ENCODE measurements at places on chromosomes 12 and 14.
A peak's percentile ranks its signal among the peaks of the same experiment; 100 is the strongest.

GRCh38 chr14:100850841-100851585, 25.1 kb downstream of the MEG3 start:
- peak; percentile 28 for DNase-seq

- DNase-seq: peak; percentile 11
These were observed 72.5 kb downstream of the TRAF3 start for GRCh38 chr14:102849526-102850379.

GRCh38 chr12:60704171-60704914, 1108.5 kb downstream of the SLC16A7 start:
- no peak for DNase-seq

DNA sequence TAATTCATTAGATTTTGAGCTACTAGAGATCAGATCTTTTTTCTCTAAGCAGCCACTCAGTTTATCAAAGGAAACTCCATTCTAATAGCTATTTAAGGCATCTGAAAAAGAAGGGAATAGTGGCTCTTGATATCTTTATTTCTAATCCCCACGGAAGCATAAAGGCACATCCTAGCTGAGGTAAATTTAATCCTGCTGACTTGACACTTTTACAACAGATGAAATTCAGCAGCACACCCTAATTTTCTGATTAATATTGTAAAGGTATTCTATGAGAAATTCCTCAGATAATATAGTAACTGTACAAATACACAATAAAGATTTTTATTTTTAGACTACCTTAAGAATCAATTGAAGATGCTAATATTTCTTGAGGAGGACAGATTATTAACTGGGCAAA, 916.4 kb downstream of the TMTC2 start:
- no peak for DNase-seq

DNA sequence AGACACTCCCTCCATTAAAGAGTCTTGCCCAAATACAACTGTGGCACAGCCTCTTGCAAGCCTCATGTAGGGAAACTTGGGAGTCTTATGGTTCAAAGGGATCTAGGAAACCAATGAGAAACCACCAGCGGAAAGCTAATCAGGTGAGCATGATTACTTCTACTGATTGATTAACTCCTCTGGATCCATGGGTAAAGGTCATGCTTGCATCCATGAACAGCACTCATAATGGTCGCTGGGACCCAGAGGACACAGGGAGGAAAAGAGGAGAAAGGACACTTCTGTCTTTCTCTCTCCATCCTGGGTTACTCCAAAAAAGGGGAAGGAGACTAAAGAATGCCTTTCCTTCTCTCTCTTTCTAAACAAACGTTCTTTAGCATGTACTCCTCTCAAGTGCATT, 1397.2 kb downstream of the LRFN5 start:
- DNase-seq: no peak

DNA sequence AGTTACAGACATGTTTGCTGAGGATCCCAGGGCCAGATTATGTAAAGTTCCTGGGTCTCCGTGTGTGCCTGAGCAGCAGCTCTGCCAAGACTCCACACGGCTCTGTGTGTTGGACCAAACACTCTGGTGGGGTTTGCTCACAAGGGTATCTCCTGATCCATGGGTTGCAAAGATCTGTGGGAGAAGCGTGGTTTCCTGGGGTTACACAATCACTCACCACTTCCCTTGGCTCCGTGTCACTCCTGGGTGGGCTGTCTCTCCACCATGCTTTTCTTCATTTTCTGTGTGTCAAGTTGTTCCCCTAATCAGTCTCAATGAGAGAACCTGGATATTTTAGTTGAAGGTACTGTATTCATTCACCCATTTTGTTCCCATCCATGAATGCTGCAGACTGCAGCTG, 1088.8 kb downstream of the FSCB start:
- DNase-seq: no peak

- peak; percentile 76 for DNase-seq
These were observed 67.4 kb downstream of the ACTN1 start for GRCh38 chr14:68911594-68912227.

DNA sequence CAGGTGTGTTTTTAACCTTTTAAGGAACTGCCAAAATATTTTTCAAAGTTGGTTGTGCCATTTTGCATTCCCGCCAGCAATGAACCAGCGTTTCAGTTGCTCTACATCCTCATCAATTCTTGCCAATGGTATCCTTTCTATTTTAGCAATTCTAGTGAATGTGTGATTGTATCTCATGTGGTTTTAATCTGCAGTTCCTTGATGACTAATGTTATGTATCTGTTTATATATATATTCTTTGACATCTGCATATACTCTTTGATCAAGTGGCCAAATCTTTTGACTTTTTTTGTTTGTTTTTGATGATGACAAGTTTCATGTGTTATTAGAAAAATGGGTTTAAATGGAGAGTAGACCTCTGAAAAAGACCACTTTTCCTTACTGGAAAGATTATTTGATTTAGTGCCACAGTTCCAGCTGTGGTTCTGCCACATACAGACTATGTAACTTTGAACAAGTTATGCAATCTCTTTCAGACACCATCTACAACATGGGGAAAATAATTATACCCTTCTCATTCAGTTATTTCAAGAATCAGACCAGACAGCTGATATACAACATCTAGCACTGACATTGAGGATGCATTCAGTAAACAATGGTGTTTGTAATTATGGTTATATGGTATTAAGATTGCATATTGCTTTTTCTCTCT, 146.3 kb upstream of the CNOT2 start:
- no peak for DNase-seq

DNA sequence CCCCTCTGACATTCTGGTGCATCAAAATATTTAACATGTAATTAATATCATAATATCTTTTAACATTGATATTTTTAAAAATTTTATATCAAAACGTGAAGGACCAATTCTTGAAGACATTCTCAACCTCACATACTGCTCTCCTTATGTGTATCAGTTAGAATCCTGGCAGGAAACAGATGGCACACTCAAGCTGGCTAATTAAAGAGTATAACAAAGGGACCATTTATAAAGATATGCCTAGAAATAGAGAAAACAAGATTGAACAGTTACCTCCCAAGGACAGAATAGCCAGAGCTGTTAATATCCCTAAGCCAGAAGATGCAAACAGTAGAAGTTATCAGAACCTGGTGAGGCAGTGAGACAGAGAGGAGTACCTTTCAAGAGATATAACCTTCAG, 368.7 kb downstream of the NELL2 start:
- DNase-seq: no peak

DNA sequence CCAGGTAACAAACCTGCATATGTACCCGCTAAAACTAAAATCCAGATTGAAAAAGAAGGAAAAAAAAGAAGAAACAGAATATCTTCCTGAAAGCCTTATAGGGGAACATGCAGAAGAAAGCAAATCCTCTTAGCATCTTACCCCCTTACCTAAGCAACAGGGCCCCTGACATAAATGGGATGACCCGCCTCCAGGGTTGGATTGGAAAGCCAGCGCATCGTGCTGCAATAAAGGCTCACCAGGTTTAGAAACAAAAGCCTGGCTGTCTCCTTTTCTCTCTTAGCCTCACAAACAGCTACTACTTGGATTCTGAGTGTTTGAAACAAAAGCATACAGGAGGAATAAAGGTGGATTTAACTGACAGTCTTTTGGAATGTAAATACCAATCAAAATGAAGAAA, 13.8 kb upstream of the ADCK1 start:
- no peak for DNase-seq

DNA sequence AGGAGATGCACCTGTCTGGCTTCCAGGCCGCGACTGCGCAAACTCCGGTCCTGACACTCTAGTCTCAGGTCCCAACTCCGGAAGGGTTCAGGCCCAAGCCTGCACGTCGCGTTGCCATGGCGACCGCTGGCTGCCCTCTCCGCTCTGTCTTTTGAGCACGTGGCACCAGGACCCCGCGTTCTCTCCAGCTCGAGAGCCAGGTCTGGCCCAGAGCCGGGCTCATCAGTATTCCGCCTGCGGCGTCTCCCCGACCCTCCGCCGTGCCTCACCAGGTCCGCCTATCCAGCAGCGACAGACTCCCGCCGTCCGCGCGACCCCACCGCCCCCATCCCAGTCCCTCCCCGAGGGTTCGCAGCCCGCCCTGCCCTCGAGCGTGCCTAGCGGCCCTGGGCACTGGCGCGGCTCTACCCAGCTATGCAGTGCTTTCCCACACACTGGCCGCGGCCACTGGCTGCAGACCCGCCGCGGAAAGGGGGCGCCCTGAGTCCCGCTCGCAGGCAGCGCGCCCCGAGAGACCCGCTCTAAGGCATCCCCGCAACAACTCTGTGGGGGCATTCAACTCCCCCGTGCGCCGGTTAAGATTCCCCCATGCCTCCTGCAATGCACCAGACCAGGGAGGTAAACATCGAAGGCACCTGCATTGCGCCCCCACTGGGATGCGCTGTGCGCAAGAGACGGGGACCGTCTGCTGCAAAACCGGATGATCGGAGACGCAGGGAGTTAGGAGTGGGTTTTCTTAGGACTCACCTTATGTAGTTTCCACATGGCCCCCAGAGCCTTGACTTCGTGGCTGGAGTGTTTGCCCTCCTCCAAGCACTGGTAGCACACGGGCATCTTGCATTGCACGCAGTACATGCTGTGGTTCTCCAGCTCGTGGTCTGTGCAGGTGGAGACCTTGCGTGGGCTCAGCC, 1.3 kb downstream of the TRIM9 start:
- peak; percentile 88 for DNase-seq

GRCh38 chr12:64912516-64913255, 88.2 kb downstream of the TBC1D30 start:
- no peak for DNase-seq

DNA sequence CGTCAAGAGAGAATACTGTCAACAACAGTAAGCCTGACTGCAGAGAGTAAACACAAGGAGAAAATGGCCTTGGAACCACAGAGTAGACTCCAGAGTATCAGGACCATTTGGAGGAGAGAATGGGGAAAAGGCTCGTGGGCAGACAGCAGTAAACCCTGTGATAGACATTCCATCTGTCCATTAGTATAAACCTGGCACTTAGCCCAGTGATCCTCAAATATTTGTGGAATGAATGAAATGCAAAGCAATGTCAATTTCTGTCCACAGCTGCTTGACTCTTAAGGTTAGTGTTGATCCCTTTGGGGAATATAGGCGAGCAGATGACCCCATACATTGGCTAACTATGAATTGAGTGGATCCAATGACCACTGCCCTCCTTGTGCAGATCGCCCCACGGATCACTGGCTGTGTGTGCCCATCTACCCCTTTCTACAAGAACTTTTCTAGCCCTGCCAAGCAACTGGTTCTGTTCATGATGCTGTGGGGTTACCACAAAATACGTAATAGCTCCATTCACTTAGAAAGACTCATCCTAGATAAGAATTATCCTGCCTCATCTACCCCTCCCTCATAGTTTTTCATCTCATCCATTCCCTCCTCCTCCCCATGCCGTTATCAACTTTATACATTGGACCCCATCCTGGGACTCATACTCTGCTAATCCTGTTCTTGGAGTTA, 846.8 kb downstream of the NRXN3 start:
- DNase-seq: no peak

DNA sequence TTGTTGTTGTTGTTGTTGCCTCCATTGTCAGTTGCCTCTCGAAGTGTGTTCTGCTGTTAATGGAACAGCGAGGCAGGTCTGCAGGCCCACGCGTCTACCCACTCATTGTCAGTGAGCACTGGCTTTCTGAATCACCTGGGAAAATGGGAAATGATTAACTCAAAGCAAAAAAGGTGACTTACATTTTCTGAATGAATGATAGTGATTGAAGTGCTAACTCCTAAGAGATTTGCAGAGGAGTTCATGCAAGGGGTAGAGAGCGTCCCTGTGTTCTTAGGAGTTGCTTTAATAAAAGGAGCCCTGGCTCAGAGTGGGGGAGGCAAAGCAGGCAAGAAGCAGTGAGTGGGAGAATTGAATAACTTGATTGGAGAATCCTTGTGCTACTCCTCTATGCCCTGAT, 177.6 kb downstream of the CAND1 start:
- DNase-seq: no peak

GRCh38 chr12:58648176-58648575, 272.1 kb downstream of the LRIG3 start:
- DNase-seq: no peak

- no peak for DNase-seq
These were observed 22.5 kb downstream of the PIK3C2G start for GRCh38 chr12:18283831-18284230.

DNA sequence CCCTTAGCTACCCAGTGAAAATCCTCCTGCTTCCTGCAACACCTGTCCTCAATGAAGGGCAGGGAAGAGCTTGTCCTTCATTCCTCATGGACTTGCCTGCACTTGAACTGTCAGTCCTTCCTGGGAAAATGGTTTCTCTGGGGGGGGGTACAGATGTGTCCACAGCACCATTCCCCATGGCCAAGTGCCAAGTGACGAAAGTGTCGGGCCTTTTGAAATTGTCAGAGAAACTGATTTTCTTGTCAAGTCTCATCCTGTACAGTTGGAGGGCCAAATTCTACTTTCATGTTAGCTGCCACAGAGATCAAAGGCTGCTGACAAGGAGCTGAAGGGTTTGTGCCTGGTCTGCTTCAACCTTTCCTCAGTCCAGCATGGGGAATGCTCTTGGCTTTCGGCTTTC, 179.5 kb upstream of the PARP11 start:
- DNase-seq: no peak

- no peak for DNase-seq
These were observed 58.4 kb downstream of the ATP2B1 start for GRCh38 chr12:89650239-89650638.

DNA sequence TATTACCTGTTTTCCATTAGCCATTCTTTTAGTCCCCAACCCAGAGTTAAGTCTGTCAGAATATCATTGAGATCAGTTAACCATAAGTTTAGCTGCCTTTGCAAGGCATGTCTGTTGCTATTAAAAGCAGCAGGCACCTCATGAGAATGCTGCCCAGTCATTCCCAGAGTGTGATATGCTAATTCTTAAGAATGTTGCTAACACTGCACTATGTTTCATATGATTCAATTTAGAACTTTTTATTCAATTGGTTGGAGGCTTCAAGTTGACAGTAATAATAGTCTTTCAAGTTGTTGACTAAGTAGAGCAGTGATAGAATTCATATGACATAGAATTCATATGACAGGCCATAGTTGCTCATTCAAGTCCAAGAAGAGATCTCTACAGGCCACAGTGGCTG, 292.3 kb downstream of the FUT8 start:
- no peak for DNase-seq

- DNase-seq: peak; percentile 85
These were observed 142.3 kb upstream of the TMPO start for GRCh38 chr12:98373025-98373554.

GRCh38 chr12:5593086-5593485, 161.2 kb downstream of the NTF3 start:
- no peak for DNase-seq

- DNase-seq: no peak
These were observed 107.5 kb upstream of the CPNE8 start for GRCh38 chr12:39012870-39013269.

DNA sequence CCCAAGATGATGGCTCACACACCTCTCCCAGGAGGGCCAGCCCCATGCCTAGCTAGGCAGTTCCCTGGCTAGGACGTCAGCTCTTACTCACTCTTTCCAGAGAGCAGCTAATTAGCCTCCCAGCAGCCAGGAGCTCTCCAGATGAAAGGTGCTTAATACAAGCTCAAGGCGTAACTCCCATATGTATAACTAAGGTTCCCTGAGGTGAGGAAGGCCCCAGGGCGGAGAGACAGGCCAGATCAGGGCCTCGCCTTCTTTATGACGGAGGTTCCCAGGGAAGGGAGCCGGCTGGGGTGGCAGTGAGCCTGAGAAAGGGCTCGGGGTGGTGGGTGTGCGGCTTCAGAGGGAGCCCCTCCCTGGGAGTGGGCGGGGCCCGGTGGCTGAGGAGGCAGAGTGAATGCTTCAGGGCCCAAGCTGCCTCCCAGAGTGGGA, 26.4 kb upstream of the ZFP36L1 start:
- DNase-seq: no peak
